ENCODE measurements at places on chromosomes 2 and 18. TPM values are rescaled to one million over a fixed set of nuclear protein-coding genes. Genes with fewer than 3 reads are reported as not detected.

Gene MYOM1
- 2.5 TPM for total RNA-seq

Gene MATN3
- 3.4 TPM for total RNA-seq

Gene UGT1A10
- total RNA-seq, result 0.10 TPM

Gene TTN
- total RNA-seq, result 3.3 TPM

Gene DPYSL5
- not detected for total RNA-seq

Gene CCDC121
- 1.8 TPM for total RNA-seq

Gene FSIP2
- total RNA-seq, result 0.13 TPM

Gene DSEL
- 53.5 TPM for total RNA-seq

Gene PLGLB2
- total RNA-seq, result 1.3 TPM

Gene LAMA3
- 3.8 TPM for total RNA-seq

Gene EMX1
- total RNA-seq, result not detected

Gene RBM44
- total RNA-seq, result 0.33 TPM

Gene ACVR1
- total RNA-seq, result 62.4 TPM

Gene SLC16A14
- 1.8 TPM for total RNA-seq

Gene TGFA
- total RNA-seq, result 2.8 TPM

Gene CAPN14
- 0.26 TPM for total RNA-seq

Gene CD8B
- not detected for total RNA-seq

Gene NTSR2
- not detected for total RNA-seq

Gene SCYGR6
- not detected for total RNA-seq

Gene CNTNAP5
- total RNA-seq, result not detected

Gene APCDD1
- total RNA-seq, result 8.2 TPM

Gene GPR45
- not detected for total RNA-seq

Gene TM4SF20
- not detected for total RNA-seq

Gene VIT
- total RNA-seq, result 8.9 TPM

Gene COL6A3
- total RNA-seq, result 2,074 TPM

Gene CCDC74B
- total RNA-seq, result 5.0 TPM

Gene EVX2
- total RNA-seq, result not detected

Gene CYP27A1
- total RNA-seq, result 6.8 TPM

Gene OTX1
- not detected for total RNA-seq

Gene AQP12B
- not detected for total RNA-seq

Gene GALR1
- not detected for total RNA-seq

Gene CTIF
- total RNA-seq, result 49.8 TPM

Gene MARCO
- total RNA-seq, result not detected

Gene QPCT
- 8.8 TPM for total RNA-seq

Gene MAP3K19
- not detected for total RNA-seq

Gene RIOK3
- total RNA-seq, result 74.8 TPM

Gene GNAL
- 0.20 TPM for total RNA-seq

Gene TOGARAM2
- under 0.01 TPM for total RNA-seq

Gene ASAP2
- 63.4 TPM for total RNA-seq

Gene OST4
- 636 TPM for total RNA-seq

Gene OBSL1
- 64.4 TPM for total RNA-seq

Gene CFAP65
- 0.03 TPM for total RNA-seq

All from smooth muscle cell of the pulmonary artery (primary cell).